ENCODE measurements at places on chromosomes 7 and 10.

GRCh38 chr7:52163311-52163710, 846.7 kb upstream of the COBL start:
- no peak for DNase-seq

GRCh38 chr7:25087855-25088254, 37.2 kb downstream of the CYCS start:
- no peak for DNase-seq

DNA sequence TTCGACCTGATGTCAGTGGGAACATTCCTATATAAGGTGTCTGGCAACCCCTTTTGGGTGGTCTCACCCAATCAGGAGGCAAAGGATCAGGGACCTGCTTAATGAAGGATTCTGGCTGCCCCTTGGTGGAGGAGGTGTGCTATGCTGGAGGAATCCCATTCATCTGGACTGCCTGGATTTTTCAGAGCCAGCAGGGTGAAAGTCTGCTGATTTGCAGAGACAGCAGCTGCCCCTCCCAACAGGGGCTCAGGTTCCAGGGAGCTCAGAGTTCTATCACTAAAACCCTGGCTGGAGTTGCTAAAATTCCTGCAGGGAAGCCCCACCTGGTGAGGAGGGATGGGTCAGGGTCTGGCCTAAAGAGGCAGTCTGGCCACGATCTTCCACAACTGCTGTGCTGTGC, 398.5 kb upstream of the CNTNAP2 start:
- DNase-seq = no peak

DNA sequence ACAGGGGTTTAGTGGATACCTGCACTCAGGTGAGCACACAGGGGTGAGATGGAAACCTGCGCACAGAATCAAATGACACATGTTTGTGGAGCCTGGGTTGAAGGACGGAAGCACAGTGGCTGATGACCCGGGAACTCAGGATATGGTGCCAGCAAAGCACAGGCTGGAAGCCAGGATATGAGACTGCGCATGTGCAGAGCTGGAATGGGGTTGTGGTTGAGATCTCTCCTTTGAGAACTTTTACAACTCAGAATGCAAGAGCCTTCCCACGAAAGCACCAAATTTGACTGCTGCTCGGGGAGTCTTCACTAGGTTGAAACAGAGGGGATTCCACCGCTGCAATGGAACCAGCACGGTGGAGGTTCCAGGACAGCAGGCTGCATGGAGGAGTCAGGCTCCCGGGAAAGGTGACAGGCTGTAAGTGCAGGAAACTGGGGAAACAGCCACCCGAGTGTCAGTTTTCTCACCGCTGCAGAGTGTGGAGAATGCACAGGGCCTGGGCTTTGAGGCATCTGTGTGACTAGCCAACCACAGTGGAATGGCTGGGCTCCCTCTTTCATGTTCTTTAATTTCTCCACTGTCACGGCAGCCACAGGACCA, 133.4 kb upstream of the TCERG1L start:
- DNase-seq = no peak

DNA sequence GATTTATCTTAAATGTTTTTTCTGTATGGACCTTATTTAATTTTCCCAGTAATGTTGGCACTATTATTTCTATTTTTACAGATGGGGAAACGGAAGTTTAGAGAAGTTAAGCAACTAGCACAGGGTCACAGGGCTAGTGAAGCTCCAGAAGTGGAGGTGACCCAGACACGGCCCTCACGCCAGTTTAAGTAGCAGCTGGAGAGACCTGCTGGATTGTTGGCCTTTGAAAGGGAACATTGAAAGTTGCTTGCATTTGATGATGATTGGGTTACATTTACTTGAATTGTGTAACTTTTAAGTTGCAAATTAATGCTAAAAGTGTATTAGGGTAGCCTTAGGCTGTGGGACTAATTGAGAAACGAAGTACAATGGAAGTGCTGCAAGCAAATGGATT, 25.6 kb downstream of the CDK14 start:
- peak; percentile 93 for DNase-seq
